Right hindlimb (tissue), 1 donor: ENCODE measurements at places on chromosomes 7 and 10.
A peak's percentile ranks its signal among the peaks of the same experiment; 100 is the strongest.

- DNase-seq, result no peak
Measured at GRCh38 chr7:45035893-45036292, 35.9 kb downstream of the CCM2 start.

DNA sequence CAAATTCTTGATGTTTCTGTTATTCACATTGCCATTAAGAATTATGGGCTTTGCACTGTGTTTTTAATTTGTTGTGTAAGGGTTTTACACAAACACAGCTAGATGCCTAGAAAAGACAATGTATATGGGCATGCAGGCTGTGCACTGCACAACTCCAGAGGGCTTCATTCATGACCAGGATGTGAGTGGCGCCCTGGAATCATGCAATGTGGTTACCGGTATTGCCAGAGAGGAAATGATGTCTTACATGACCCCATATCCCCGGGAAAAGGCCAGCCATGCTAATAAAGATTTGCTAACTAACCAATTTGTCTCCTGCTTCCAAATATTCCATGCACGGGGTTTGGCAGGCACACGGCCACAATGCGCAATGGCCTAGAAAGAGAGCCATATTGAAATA is 16.9 kb downstream of the KCNMA1 start:
- no peak for DNase-seq

- DNase-seq, result peak; percentile 94
Measured at GRCh38 chr7:71019706-71020105, 112.2 kb upstream of the GALNT17 start.

GRCh38 chr7:117165656-117166055 is 157.2 kb downstream of the WNT2 start:
- DNase-seq, result no peak

GRCh38 chr10:119153661-119154060 is 11.9 kb downstream of the SFXN4 start:
- DNase-seq, result no peak

GRCh38 chr7:112897839-112898431 is 107.7 kb upstream of the TMEM168 start:
- no peak for DNase-seq

- no peak for DNase-seq
Measured at GRCh38 chr10:119383174-119383856, 159.2 kb downstream of the RGS10 start.

- DNase-seq, result no peak
Measured at GRCh38 chr10:48701941-48702340, 17.3 kb downstream of the WDFY4 start.

DNA sequence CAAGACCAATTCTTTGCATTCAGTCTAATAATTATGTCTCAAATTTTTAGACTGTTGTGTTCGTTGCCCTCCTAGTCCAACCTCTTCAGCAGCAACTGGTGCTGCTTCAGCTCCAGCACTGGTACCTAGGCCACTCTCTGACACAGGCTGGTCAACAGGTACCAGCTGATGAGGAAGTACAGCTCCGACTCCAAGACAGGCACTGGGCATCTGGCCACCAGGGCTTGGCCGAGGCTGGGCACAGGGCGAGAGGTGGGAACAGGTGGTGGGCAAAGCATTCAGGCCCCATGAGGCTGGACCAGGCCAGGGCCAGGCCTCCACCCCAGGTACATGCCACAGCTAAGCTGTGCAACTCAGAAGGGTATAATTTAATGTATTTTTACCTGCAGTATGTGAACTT is 151.5 kb upstream of the AGR3 start:
- no peak for DNase-seq

- DNase-seq, result no peak
Measured at GRCh38 chr7:3027005-3027845, 16.4 kb downstream of the CARD11 start.

DNA sequence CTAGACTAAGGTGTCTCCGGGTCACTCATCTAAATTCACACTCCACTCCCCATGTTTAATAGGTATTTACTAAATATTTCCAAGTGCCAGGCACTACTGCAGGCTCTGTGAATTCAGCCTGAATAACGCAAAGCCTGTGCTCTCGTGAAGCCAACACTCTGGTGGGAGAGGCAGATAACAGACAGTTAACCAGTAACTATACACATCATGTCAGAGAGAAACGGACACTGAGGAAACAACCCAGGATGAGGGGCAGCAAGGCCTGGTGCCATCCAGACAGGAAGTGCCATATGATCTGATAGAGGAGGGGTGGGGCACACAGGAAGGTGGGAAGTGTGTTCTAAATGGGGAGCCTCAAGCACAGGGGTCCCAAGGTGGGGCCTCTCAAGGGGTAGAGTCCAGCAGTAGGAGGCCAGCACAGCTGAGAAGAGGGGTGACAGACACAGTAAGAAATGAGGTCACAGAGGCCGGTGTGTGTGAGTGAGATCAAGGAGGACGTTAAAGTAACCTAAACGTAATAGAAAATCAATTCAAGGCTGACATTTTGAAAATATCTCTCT is 85.3 kb downstream of the LARP4B start:
- no peak for DNase-seq

GRCh38 chr10:67785098-67785497 is 52.9 kb downstream of the DNAJC12 start:
- no peak for DNase-seq

DNA sequence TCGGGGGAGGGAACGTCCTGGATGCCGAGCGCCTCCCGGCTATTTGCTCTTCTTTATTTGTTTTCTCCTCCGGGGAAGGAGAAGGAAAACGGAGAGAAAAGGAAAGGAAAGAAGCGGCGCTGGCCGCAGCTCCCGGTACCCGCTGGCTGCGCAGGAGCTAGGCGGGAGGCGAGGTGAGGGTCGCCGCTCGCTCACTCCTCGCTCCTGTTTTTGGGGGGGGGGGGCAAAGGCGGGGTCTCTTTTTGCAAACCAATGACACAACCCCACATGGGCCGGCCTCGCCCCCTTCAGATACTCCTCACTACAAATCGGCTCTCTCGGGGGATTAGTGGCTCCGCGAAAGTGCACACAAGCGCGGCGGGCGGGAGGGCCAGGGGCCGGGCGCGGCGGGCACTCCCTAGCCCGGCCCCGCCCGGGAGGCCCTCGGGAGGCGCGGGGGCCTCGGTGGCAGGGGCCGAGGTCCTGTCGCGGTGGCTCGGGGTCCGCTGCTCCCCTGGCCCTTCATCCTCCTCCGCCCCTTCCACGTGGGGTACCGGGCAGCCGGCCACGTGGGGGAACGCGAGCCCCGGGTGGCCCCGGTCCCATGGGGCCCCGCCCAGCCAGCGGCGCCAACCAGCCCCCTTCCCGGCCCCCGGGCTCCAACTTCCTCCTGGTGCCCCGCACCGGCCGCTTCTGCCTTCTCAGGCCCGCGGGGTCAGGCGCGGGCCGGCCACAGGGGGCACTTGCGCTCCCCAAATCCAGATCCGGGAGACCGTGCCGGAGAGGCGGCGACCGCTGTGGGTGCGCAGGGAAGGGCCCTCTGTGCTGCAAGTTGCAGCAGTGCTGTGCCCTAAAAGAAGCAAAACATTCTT is 718 bp upstream of the CTBP2 start:
- DNase-seq, result peak; percentile 92

- DNase-seq, result peak; percentile 86
Measured at GRCh38 chr10:102729029-102730026, 14.4 kb upstream of the WBP1L start.

GRCh38 chr10:86288695-86289576 is 77.7 kb downstream of the GRID1 start:
- no peak for DNase-seq

DNA sequence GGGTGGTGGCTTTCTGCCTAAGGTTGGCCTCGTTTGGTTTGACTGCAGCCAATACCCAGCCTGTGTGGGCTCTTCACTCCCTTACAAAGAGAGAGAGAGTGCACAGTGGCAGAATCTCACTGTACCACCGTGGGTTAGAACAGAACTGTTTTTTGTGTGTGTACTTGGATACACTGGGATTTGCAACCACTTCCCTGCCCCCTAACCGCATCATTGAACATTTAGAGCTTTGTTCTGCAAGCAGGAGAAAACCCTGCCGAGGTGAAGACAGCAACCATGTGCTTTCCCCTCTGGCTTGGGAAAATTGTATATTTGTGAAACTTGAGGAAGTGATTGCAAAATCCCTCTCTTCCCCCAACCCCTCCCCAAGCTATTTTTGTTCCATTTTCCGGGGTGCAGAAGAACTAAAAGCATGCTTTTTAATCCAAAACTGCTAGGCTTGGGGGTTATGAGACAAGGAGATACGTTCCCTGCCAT is 201.2 kb downstream of the TCF7L2 start:
- DNase-seq, result no peak

DNA sequence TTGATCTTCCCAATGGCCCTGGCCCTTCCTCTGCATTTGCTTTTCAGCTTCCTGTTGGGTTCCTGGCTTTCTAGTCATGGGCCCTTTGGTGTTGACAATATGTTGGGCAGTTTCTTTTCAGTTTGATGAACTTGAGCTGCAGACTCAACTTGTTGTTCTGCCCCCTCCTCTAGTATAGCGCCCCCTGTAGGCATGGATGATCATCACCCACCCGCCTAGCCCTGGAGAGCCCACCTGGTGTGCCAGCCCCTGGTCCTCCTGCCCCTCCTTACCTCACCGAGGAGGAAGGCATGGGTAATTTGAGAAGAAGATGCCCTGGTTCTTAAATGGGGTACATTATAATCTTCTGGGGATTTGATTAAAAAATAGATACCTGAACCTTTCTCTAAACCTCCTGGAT is 271.2 kb downstream of the SNX10 start:
- no peak for DNase-seq

DNA sequence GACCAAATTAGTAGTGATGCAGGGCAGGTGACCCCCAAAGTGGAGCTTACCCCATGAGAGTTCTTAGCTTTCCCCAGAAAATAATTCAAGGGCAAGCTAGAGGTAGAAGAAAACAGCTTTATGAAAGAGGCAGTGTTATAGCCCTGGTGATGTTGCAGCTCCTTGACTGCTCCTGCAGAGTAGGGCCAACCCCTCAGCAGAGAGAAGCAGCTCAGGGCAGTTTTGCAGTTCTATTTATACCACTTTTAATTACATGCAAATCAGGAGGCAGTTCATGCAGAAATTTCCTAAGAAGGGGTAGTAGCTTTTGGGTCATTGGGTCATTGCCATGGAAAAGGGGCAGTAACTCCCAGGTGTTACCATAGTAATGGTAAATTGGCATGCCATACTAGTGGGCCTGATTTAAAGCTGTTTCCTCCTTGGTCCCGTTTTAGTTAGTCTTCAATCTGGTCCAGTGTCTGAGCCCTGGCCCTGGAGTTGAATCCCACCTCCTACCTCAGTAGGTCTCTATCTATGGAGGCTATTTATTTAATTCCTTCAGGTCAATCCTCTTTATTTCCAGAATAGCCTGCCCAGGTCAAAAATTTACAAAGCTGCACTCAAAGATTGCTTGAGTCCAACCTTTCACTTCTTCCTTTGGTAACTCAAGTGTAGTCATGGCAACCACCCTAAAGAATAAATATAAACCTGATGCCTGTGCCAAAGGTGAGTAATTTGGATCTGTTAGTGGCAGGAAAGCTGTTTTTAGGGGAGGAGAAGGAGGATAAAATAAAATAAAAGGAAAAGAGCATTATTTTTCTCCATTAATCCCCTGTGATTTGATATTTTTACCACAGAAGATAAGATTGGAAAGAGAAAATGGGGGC is 29.5 kb downstream of the PLXDC2 start:
- DNase-seq, result no peak

DNA sequence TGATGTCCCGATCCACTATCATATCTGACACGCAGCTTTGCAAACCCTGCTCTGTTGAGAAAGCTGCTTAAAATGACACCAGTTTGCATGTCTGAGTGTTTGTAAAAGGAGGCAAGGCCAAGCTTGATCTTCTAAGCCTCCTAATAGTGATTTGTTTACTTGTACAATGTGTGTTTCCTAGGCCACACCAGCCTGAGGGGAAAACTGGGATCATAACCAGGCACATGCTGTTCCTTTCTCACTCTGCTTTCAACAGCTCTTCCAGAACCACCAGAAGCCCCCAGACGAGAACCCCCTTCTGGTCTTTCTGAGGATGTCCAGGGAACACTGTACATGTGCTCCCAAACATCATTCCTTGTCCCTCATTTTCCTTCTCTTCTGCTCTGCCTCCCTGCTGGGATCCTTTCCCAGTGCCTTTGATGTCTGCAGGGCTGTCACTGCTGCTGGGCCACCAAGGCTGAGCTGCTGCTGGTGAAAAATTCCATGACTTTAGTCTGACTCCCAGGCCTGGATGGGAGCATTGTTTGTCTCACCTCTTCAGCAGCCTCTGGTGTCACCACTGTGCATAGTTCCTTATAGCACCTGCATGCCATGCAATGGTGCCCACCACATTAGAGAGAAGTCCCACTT is 4.0 kb upstream of the LGI1 start:
- DNase-seq, result peak; percentile 36

DNA sequence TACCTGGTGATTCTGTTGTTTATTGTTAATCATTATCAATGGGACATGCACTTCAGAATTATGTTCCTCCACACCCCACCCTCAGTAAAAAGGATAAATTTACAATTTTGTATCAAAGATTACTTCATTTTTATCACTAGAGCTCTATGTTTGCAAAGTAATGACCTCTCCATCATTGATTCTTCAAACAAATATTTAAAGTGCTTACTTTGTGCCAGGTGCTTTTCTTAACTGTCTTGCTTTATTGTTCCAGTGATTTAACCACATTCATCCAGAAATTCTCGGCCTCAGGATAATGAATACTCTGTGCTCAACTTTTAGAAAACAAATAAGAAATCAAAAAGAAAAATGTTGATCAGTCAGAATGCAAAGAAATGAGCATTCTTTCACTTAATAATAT is 144.9 kb upstream of the FOXP2 start:
- no peak for DNase-seq

GRCh38 chr7:117929237-117929636 is 56.0 kb upstream of the CTTNBP2 start:
- DNase-seq, result no peak

DNA sequence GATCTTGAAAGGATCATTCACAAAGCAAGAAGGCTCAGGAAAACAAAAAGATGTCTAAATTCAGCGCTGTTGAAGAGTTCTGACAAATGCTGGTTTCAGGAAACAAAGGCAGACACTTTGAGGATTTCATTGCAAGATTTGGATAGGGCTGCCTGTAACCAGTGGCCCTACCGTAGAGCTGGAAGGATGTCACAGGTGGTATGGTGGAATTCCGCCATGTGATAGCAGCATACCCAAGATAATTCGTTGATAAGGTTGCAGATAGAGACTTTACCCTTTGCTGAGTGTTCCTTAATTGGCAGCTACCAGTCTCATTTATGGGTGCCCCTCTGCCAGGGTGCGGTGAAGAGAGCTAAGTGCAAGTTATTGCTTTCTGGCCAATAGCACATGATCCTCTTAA is 100.1 kb downstream of the WDR11 start:
- DNase-seq, result no peak

DNA sequence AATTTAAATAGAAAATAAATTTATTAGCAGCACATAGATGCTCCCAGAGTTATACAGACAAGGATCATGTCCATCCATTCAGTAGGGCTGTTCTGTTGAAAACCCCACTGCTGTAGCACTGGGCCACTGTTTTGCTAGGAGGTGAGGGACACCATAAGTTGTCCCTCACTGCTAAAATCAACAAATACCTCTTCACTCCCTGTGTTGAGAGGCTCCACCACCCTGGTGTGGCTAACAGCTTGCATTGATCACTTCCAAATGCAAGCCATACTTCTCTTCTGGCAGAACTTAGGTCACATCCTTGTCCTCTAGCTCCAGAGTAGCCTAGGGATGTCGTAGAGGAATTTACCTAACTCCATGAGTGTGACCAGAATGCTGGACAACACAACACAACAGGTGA is 55.4 kb downstream of the MDFIC start:
- no peak for DNase-seq

- DNase-seq, result peak; percentile 38
Measured at GRCh38 chr10:52740913-52741675, 31.5 kb downstream of the MBL2 start.

- DNase-seq, result no peak
Measured at GRCh38 chr7:117412390-117412789, 14.9 kb downstream of the ASZ1 start.
